Endothelial cell (in vitro differentiated cells): ENCODE measurements at places on chromosomes 1 and 21. TPM values are rescaled to one million over a fixed set of nuclear protein-coding genes. Genes with fewer than 3 reads are reported as not detected.

DNA sequence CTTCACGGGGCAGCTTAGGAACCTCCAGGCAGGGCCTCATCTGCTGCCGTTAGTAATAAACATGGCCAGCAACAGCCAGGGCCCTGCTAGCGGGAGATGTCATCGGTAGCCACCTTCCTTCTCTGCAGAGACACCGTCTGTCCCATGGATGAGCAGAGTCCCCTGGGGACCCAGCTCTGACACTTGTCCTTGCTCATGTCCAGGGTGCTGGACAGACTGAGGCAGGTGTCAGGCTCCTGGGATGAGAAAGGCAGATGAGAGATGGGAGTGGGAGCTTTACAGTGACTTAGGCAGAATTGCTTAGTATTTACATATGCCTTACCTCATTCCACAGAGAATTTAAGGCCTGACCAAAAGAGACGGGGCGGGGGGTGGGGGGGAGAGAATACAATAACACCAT, 25.0 kb downstream of the CAPN2 start:
- H3K4me1 ChIP-seq = peaks cover 24% of the 10 kb centered on the region
- H3K27me3 ChIP-seq = peaks cover 2% of the 10 kb centered on the region

KRTAP10-3 gene
- total RNA-seq = not detected

- peaks cover 48% of the 10 kb centered on the region for H3K4me1 ChIP-seq
- H3K4me3 ChIP-seq = no peak overlapping the region
- peaks cover 11% of the 10 kb centered on the region for H3K27me3 ChIP-seq
- no peak overlapping the region for H3K27ac ChIP-seq
- peaks cover 14% of the 10 kb centered on the region for H3K36me3 ChIP-seq
These were observed 3.4 kb upstream of the ARHGAP29 start for GRCh38 chr1:94240822-94241221.

OPRD1 gene
- 9.7 TPM for total RNA-seq

OLFM3 gene
- total RNA-seq = 0.23 TPM

DNA sequence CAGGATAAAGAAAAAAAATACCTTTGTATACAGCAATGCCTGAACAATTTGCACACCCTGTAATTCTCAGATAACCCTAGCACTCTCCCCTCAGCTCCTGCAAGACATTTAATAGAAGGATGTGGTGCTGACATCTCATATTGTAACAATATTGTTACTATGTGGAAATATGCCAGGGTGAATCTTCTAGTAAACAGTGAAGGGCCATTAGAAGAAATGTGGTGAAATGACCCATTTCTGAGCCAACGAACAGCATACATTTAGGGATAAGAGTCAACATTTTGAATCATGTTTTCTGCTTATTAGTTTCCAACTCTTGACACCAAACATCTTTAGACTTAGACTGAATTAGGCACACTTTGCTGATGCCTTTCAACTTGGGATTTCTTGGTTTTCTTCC, 188.2 kb downstream of the KAZN start:
- H3K4me3 ChIP-seq = no peak overlapping the region
- H3K27ac ChIP-seq = no peak overlapping the region
- H3K27me3 ChIP-seq = no peaks in the 10 kb centered on the region
- H3K36me3 ChIP-seq = no peaks in the 10 kb centered on the region

TMEM269 gene
- total RNA-seq = 0.38 TPM

- DNase-seq = no peak
- no peak overlapping the region for H3K27ac ChIP-seq
- no peaks in the 10 kb centered on the region for H3K36me3 ChIP-seq
- H3K4me1 ChIP-seq = peaks cover 3% of the 10 kb centered on the region
- no peak overlapping the region for H3K4me3 ChIP-seq
- H3K27me3 ChIP-seq = peaks cover 4% of the 10 kb centered on the region
These were observed 6.0 kb downstream of the TOR1AIP1 start for GRCh38 chr1:179888071-179888470.

MRPL39 gene
- 25.0 TPM for total RNA-seq

DNA sequence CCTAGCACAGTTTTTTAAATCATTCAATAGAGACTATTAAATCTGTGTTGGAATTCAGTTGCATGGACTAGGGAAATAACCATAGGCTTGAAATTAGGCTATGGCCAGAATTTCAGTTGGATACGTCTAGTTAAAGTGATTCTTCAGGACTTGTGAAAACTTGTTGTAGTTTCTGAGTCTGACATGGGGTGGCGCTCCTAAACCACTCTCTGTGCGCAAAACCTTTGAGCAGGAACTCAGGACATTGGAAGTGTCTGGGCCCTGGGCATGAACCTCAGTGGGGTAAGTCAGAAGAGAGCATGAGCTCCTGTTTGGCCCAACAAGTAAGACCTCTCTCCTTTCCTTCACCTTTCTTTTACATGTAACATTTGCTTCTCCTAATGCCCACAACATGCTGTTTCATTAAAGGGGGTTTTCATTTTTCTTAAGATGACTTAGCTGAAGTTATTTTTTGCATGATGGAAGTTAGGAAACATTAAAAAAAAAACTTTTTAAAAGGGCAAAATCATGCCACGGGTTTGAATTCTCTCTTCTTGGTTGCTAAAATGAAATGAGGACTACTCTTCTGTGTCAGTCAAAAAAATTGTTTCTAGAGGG, 17.1 kb upstream of the CCDC190 start:
- H3K27me3 ChIP-seq = no peaks in the 10 kb centered on the region
- peak; percentile 79 for DNase-seq
- H3K4me3 ChIP-seq = no peak overlapping the region
- H3K27ac ChIP-seq = no peak overlapping the region

DNA sequence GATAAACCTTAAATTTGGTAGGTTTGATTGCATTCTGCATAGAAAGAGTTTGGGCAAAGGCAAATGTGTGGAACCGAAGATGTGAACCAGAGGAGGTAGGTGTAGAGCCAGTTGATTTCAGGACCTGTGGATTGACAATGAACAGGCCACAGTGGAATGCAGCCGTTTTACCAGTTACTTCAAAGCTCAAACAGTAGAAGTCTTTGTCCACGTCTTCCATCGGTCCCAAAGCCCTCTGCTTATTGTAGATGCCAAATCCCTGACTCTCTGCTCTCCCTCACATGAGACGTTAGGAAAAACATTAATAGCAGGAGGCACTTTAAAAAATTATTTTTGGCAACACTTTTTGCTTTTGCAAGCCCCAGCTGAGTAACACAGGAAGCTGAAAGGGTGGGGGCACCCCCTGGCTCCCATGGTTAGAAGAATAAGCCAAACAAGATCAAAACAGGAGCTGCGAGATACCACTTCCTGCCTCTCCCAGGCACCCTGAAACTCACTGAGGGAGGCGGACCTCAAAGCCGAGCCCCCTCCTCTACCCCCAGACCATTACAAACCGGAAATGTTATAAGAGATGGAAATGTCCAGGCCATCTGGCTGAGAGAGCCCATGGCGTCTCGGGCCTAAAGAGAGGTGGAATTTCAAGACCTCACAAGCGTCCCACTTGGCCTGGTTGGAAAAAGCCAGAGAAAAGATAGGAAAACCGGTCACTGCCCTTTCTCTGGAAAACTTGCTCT, 13.5 kb downstream of the TRAF3IP3 start:
- DNase-seq = no peak
- no peaks in the 10 kb centered on the region for H3K27me3 ChIP-seq
- no peak overlapping the region for H3K27ac ChIP-seq
- H3K4me1 ChIP-seq = peaks cover 2% of the 10 kb centered on the region
- H3K4me3 ChIP-seq = peak overlapping the region; percentile 26

KCNQ4 gene
- 1.5 TPM for total RNA-seq

- peaks cover 5% of the 10 kb centered on the region for H3K27me3 ChIP-seq
- no peak overlapping the region for H3K27ac ChIP-seq
- no peaks in the 10 kb centered on the region for H3K4me1 ChIP-seq
- DNase-seq = no peak
- H3K4me3 ChIP-seq = no peak overlapping the region
These were observed 40.2 kb upstream of the PARP1 start for GRCh38 chr1:226447932-226448665.

DNA sequence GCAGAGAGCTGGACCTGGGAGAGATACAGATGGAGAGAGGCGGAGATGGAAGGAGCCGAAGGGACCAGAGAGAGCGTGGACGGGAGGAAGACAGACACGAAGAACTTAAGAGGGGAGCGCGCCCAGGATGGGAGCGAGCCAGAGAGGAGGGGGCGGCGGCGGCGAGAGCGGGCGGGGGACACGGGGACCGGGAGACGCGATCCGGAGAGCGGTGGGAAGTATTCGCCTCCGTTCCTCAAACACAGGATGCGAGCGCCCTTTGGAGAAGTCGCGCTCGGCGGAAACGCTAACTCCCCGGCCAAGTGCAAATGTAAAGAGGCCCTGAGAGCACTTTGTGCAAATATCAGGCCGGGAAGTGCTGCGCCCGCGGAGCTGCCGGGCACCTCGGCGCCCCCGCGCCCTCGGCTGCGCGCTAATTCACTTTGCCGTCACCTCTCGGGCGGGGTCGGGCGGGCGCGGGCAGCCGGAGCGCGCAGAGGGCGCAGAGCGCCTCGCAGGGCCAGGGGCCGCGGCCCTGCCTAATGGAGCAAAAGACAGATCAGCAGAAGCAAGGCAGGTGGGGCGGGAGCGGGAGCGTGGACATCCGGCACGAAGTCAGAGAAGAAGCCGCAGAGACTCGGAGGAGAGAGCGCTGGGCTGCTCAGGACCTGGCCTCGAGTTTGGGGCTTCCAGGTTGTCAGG, 281.2 kb downstream of the RRAGC start:
- peak overlapping the region; percentile 84 for H3K4me3 ChIP-seq
- peaks cover 7% of the 10 kb centered on the region for H3K4me1 ChIP-seq
- peak; percentile 36 for DNase-seq
- no peak overlapping the region for H3K27ac ChIP-seq
- H3K36me3 ChIP-seq = no peaks in the 10 kb centered on the region

KCNK2 gene
- total RNA-seq = not detected

DNA sequence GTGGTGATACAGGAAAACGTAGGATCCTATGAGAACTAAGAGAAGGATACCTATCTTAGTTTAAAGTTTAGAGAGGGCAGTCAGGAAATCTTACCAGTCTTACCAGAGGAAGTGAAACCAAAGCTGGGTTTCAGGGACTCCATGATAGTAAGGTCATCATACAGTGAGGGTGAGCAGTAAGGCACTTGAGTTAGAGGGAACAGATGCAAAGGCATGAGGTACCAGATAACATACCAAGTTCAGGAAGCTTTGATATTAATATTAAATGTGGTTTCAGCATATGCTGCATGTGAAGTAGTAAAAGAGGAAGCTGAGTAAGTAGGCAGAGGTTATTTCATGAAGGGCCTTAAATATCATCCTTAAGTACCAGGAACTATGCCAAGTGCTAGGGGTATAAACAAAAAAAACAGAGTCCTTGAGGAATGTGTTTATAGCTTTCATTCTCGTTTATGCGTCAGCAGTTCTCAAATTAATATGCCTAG, 16.9 kb downstream of the ATG4C start:
- peaks cover 3% of the 10 kb centered on the region for H3K27me3 ChIP-seq
- no peak overlapping the region for H3K27ac ChIP-seq
- H3K4me1 ChIP-seq = no peaks in the 10 kb centered on the region

DNA sequence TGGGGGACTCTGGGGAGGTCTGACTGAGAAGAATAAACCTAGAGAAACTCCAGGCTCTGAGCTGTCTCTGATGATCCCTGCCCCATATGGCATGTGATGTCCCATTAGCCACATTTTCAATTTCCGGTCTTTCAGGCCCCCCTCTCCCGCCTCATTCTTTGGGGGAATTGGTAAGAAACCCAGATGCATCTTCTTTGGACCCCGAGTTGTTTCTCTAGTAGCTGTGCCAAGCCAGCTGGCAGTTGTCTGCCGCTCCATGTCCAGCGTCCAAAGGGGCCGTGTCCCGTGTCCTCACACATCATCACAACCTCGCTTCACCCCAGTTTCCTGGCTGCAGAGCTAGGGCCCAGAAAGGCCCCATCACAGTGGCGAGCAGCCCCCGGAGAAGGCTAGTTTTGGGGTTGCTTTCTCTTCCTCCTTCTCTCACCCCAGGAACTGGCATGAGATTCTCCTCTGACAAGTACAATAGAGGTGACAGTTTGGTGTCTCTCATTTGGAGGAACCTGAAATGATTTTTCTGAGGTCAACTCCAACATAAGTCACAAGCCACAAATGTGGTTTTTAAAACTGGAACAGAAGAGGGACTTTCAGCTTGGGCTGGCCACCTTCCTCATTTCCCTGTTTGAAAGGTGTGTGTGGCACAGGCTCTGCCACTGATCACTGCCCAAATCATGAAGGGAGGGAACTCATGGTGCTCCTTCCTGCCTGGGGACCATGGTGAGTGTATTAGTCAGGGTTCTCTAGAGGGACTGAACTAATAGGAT, 6.4 kb upstream of the GPR157 start:
- no peak overlapping the region for H3K4me3 ChIP-seq
- no peak overlapping the region for H3K27ac ChIP-seq
- peaks cover 3% of the 10 kb centered on the region for H3K27me3 ChIP-seq
- no peaks in the 10 kb centered on the region for H3K4me1 ChIP-seq

DNA sequence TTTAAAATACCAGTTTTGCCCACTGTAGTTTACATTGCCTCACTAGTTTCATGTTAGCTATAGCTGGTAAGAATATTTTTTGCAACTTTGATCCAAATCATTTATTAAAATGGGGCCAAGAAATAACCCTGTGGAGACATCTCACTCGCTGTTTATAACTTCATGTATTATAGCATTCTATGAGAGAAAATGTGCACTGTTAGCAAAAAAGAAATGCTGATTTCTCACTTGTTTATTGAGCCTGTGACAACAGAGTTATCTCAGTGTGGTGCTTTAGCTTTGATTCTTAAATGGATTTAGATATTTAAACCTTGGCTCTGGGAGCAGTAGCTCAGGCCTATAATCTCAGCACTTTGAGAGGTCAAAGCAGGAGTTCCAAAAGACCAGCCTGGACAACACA, 127.9 kb downstream of the PIK3R3 start:
- no peaks in the 10 kb centered on the region for H3K27me3 ChIP-seq
- peak overlapping the region; percentile 25 for H3K27ac ChIP-seq
- no peak overlapping the region for H3K4me3 ChIP-seq
- DNase-seq = no peak
- peaks cover 15% of the 10 kb centered on the region for H3K36me3 ChIP-seq

DNA sequence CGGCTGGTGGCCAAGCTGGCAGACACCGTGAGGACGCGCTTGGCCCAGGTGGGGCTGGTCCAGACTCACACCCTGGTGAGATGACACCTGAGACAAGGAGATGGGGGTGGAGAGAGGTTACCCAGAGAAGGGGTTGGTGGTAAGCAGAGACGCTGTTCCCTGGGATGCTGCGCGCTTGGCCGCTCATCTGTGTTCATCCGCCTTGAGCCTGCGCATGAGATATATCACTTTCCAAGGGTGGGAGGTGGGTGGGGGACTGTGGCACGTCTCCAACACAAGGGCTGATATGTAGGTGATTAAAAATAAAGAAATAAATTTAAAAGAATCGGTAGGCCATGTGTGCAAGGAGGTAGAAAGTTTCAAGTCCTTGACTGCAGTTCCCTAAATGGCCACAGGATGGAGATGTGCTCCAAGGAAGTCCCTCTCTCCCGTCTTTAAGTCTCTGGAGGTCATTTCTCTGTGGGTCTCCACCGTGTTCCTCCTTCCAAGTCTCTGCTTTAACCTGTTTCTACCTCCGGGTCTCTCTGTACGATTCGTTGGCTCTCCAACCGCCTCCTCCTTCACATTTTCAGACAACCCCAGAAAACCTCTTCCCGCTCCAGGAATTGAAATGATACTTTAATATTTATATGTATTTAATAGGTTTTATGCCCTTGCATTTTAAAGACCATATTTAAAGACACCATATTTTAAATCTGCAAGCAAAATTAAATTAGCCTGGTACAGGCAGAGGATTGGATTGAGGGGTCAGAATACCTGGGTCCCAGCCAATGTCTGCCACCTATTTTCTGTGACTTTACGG, 4.5 kb downstream of the TTC24 start:
- H3K4me3 ChIP-seq = peak overlapping the region; percentile 65
- H3K27me3 ChIP-seq = peaks cover 12% of the 10 kb centered on the region
- no peak overlapping the region for H3K27ac ChIP-seq

GPR89B gene
- total RNA-seq = 13.5 TPM

FCRL4 gene
- total RNA-seq = not detected
